ENCODE measurements at places on chromosomes 7 and 10.

GRCh38 chr7:147547252-147547897 lies 1043.2 kb upstream of the C7orf33 start:
- DNase-seq: no peak

- no peak for DNase-seq
Observed at GRCh38 chr7:150449206-150449952, 1.1 kb upstream of the GIMAP8 start.

GRCh38 chr10:97100657-97101056 lies 85.1 kb downstream of the SLIT1 start:
- no peak for DNase-seq

GRCh38 chr7:55081068-55081467 lies 62.3 kb downstream of the EGFR start:
- no peak for DNase-seq
